Activated CD4-positive, alpha-beta memory T cell treated with anti-CD3 and anti-CD28 coated beads for 36 hours (primary cell): ENCODE measurements at places on chromosomes 11 and 22.

DNA sequence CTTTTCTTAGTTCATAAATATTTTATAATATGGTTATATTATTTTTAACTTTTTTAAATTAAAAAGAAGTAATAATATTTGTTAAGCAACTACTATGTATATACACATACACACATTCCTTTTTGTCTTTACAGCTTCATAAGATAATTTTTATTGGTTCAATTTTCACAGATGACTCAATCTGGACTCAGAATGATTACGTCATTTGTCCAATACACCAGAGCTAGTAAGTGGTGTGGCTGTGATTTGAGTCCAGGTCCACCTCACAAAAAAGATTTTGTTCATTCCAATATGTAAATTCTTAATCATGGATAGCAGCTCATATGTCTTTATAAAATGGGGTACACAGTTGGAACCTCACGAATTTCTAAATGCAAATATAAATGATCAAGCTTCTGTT lies 1014.5 kb downstream of the DLG2 start:
- DNase-seq = no peak

GRCh38 chr22:34001701-34002466 lies 81.6 kb upstream of the LARGE1 start:
- DNase-seq = no peak

GRCh38 chr22:41570221-41570620 lies 9.4 kb downstream of the CSDC2 start:
- DNase-seq = no peak

- no peak for DNase-seq
Measured at GRCh38 chr11:66651016-66651415, 12.5 kb downstream of the RBM4 start.

- no peak for DNase-seq
Measured at GRCh38 chr11:46564459-46564858, 29.4 kb downstream of the AMBRA1 start.

DNA sequence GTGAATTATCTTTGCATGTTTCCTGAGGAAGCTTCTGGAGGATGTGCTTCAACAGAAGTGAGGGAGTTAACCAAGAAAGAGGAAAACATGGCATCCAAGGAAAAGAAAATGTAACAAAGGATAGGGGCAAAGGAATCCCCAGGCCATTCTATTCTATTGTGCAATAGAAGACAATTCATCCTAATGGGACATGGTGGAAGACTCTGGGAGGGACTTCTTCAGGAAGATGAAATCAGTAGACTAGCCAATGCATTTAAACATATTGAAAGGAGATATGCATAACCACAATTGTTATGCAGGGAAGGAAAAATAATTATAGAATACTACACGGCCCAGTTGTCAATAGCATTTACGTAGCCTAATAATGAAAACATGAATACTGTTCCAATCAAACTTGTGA lies 55.7 kb downstream of the THAP12 start:
- no peak for DNase-seq

DNA sequence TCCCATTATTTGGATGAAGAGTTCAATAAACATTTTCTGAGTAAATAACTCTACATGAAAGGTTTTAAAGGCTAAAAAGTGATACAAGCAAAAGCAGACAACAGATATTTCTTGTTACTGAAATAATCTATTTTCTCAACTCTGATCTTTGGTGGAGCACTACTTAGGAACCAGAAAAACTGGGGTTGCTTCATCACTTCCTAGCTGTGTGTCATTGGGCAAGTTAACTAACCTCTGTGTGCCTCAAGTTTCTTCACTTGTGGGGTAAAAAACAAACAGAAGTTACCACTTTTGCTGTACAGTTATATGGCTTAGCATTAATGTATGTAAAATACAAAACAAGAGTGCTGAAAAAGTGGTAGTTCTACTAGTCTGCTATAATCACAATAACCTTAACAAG lies 5.6 kb downstream of the MAPK1 start:
- DNase-seq = no peak

DNA sequence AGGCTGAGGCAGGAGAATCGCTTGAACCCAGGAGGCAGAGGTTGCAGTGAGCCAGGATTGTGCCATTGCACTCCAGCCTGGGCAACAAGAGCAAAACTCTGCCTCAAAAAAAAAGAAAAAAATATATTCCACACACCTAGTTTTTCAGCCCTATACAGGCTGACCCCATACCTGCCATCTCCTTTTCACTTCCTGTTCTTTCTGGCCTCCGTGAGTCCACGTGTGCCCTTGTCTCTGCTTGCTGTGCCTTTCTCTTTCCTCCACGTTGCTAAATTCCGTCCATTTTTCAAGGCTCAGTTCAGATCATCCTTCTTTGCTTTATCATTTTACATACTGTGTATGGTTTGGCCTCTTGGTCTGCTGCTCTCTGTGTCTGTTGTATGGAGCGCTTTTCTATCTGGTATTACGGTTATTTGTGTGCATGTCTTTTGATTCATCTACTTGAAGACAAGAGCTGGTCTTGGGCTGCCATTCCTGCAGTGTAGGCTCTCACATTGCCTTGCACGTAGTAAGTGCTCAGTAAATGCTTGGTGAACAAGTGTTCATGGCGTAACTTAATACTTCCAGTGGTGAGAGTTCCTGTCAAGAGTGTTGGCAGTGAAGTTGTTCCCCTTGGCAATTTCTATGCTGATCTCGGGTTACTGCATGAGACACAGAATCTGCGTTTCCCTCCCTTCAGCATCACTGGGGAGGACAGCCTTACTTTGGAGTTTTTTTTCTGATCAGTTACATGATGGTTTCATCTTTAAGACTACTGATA lies 57.5 kb downstream of the PTPRJ start:
- DNase-seq = no peak

- DNase-seq = no peak
Measured at GRCh38 chr11:17556999-17557398, 9.9 kb downstream of the OTOG start.

DNA sequence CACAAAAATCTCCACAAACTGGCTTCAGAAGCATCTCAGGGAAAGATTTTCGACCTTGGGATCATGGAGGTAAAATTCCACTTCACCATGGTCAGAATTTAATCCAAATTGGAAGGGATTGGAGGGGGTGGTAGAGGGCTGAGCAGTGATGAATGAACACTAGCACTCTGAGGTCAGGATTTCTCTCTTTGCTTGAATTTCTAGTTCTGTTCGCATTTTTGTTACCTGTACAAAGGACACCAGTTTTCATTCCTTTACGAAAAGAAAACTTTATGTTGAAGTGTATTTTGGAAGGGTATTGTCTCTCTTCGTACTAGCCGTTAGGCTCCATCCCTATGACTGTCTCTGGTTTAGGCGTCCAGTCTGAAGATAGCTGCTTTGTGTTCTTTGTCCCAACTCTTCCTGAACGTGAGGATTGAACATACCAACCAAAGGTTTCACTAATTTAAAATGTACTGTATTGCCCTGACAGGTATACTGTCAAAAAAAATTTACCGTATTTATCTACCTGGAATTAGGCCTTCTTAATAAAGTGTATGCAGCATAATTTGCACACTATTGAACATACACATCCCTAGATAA lies 772 bp downstream of the GRAP2 start:
- no peak for DNase-seq

- no peak for DNase-seq
Measured at GRCh38 chr11:109972939-109973338, 120.3 kb upstream of the ZC3H12C start.

- DNase-seq = peak; percentile 56
Measured at GRCh38 chr22:30425616-30426387, at the start of gene MTFP1. MTFP1 (plus strand) TSS chr22:30425768; CDS start chr22:30425880, 112 bp downstream.

DNA sequence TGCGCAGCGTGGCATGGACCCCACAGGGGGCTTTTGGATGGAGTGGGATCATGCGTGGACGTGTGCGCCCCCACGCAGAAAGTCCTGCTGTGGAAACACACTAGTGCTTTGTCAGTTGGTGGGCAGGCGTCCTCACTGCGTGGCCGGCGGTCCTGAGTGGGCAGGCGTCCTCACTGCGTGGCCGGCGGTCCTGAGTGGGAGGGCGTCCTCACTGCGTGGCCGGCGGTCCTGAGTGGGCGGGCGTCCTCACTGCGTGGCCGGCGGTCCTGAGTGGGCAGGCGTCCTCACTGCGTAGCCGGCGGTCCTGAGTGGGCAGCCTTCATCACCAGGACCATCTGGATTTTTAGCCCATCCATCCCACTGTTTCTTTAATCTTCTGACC lies 205.9 kb downstream of the TBC1D22A start:
- DNase-seq = no peak

DNA sequence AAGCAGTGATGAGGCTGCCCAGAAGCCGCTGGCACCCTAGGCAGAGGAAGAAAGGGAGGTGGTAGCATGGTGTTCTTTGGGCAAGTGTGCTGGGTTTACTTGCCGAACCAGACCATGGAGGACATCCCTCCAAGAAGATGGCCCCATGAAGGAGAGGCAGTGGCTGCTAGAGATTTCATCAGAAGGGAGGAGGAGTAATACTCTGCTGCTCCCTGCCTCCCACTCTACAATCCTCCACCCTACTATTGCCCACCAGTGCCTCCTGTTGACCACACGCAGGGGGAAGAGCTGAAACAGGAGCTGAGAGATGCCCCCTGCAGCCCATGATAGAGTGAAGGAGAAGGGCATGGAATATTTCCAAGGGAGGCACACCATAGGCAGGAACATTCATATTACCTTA lies 51.0 kb upstream of the PRSS23 start:
- no peak for DNase-seq

GRCh38 chr11:17219016-17219415 lies 11.2 kb upstream of the PIK3C2A start:
- no peak for DNase-seq

GRCh38 chr11:46731545-46731944 lies 12.5 kb downstream of the F2 start:
- DNase-seq = no peak

- DNase-seq = no peak
Measured at GRCh38 chr11:133903875-133904817, 52.6 kb downstream of the IGSF9B start.
